Stimulated activated naive CD8-positive, alpha-beta T cell treated with anti-CD3 and anti-CD28 coated beads, Interleukin-15, amount 100 ng/mL, for 72 hours (primary cell): ENCODE measurements at places on chromosomes 13 and 19.

DNA sequence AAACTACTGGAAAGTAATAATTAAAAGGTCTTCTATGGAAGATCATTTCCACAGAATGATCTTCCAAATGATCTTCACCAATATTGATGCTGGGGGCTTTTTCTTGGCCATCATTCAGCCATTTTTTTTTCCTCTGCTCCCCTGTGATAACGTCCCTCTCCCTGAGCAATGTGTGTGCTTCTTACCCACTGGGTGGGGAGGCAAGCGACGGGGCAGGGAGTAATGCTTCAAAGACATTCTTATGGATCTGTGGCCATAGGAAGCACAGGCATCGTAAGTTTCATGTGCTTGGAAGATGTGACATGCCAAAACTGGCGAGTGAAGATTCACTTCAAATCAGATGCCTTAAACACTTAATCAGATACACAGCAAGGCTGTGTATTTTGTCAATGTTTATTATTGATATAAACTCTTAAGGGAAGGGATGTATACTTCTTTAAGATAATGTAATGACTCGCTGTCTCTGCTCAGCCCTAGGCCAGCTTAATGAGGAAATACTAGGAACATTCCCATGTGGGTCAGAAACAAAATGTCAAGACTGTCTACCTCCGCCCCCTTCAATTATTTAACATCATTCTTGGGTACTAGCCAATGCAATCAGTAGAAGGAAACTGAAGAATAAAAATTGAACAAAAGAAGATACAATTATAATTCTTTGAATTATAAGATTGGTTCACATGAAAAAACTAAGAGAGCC, 34.1 kb upstream of the SERPINE3 start:
- no peak for DNase-seq

DNA sequence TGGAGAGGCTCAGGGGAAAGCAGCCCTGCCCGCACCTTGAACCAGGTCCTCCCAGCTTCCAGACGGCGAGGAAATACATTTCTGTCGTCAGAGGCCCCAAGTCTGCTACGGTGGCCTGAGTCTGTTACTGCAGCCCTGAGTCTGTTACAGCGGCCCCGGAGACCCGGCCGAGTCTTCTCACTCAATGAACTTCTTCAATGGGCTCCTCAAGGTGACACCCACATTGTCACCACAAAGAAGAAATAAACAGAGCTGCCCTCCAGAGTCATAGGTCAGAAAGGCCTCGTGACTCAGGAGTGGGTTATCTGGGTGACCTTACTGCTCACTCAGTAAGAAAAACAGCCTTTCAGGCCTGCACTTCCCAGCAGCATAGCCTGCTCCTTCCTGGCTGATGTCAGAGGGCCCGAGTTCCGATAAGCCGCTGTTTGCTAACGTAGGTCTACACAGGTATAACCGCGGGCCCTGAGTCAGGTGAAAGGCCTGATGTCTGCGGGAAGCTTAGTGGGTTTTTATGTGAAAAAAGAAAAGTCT, 66.9 kb upstream of the TM9SF2 start:
- DNase-seq = peak; percentile 79

GRCh38 chr13:75092143-75092542, 389.8 kb downstream of the TBC1D4 start:
- no peak for DNase-seq

GRCh38 chr13:33261387-33262061, 24.0 kb downstream of the STARD13 start:
- DNase-seq = no peak

- DNase-seq = no peak
These were observed at the start of gene DOCK9 for GRCh38 chr13:98977568-98978265. DOCK9 (minus strand) TSS chr13:98978064; CDS start chr13:98977909, 155 bp downstream.
